ENCODE measurements at places on chromosomes 6 and 20.

- no peak for DNase-seq
These were observed 1.3 kb downstream of the ASF1A start for GRCh38 chr6:118895261-118895560.

GRCh38 chr6:110266996-110267395, 86.8 kb downstream of the CDC40 start:
- DNase-seq = no peak

DNA sequence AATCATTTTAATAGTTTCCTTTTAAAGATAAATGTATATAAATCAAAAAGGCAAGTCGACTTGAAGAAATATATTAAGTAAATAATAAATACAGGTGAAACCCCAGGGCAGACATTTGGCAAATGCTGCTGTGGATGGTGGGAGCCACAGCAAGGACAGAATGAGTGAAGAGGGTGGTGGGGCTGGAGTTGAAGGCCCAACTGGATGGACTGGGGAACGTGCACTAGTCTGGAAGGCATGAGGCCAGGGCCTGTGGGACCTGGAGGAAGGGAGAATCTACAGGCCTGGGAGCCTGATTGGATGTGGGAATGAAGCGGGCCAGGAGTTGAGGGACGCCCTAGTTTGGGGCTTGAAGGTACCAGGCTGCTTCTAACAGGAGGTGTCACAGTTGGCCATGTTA, 30.6 kb upstream of the BLCAP start:
- DNase-seq = no peak

GRCh38 chr6:104728448-104728847, 131.3 kb downstream of the HACE1 start:
- no peak for DNase-seq

GRCh38 chr20:18255526-18255925, 32.8 kb upstream of the ZNF133 start:
- no peak for DNase-seq

All from Caco-2 (cell line).